Suprapubic skin (tissue), 4 donors: ENCODE measurements at places on chromosomes 2 and 18.

- DNase-seq: no peak
Measured at GRCh38 chr2:121501031-121501430, 29.6 kb upstream of the RNU4ATAC start.

DNA sequence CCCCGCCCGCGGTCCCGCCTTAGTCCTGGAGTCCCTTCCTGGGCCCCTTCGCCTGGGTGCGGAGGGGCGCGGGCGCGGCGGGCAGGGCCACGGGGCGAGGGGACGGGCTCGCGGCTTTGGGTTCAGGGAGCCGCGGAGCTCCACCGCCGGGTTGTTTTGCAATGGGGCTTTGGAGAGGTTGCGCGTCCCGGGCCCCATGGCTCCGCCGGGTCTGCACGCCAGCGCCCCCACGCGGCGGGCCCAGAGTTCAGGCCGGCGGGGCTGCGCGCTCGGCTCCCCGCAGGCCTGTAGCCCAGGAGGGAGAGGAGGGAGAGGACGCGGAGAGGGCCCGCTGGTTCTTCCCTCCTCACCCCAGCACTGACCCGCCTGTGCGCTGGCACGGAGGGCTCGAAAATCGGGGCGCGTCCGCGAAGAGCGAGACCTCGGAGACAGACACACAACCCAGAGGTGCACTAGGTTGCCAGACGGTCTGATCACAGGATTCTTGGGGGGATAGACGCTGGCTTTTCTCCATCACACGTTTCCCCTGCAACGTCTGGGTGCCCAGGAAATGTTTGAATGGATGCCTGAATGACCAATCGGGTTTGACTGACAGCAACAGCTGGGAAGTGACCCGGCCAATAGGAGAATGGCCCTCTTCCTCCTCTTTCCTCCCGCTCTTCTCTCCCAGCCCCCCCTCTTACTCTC is 4.9 kb upstream of the SIX2 start:
- no peak for DNase-seq

DNA sequence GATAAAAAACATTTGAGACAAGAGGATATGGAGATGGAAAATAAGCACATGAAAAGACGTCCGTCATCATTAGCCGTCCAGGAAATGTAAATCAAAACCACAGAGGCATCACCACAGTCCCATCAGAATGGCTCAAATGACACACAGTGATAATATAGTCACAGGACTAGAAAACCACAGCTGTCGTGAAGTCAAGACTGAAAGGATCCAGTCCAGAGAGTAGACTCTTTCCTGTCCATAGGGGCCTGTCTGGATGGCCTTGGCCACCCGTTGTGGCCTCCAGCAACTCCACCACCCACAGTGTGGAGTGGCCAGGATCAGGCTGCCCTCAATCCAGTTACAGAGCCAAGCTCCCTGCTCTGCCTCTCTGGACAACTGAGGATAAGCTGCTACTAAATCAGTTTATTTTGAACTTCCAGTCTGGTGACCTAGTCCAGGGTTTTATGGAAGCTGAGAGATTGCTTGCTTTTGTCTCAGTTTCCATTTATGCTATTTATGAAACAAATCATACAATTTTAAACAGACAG is 60.4 kb downstream of the RHOB start:
- peak; percentile 36 for DNase-seq

DNA sequence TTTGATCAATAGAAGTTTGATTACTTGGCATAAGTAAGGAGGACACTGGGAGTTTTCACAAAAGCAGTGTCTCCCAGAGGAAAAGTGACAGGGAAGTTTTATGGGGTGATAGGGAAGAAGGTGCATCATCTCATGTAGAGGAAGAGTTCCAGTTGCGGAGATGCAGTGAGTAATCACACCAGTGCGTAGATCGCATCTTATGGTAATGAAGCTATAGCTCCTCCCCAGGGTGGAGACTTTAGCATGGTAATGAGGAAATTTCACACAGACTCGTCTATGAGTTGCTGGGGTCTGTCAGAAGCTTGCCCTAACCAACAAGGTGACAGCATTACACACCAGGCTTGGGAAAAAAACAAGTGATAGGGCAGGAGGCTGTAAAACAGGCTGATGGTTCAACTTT is 49.0 kb downstream of the KYNU start:
- DNase-seq: no peak

GRCh38 chr18:43661570-43661969 is 384.3 kb upstream of the SYT4 start:
- no peak for DNase-seq

DNA sequence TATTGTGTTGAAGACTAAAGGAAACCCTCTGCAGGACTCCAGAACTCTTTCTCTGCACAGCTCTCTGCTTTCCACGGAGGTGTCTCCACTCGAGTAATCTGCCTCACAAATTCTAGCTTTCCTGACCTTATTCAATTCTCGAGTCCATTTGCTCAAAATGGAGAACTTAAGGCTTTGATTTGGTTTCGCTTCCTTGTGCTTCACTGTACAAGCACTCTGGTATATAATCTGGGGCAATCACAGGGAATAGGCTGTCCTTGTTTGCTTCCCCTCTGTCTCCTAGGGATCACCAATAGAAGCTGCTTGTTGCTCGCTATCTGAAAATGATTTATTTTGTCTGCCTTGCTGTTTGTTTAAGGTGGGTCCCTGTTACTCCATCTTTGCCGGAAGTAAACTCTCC is 129.1 kb upstream of the DOCK10 start:
- DNase-seq: no peak

DNA sequence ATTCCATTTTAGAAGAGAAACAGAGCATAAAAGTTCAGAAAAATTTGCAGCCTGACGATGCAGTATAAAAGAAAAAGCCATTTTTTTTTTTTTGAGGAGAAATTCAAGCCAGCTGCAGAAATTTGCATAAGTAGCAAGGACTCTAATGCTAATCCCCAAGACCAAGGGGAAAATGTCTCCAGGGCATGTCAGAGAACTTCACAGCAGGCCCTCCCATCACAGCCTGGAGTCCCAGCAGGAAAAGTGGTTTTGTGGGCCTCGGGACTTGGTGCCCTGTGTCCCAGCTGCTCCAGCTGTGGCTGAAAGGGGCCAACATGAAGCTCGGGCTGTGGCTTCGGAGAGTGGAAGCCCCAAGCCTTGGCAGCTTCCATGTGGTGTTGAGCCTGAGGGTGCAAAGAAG is 325.3 kb upstream of the HNMT start:
- no peak for DNase-seq

DNA sequence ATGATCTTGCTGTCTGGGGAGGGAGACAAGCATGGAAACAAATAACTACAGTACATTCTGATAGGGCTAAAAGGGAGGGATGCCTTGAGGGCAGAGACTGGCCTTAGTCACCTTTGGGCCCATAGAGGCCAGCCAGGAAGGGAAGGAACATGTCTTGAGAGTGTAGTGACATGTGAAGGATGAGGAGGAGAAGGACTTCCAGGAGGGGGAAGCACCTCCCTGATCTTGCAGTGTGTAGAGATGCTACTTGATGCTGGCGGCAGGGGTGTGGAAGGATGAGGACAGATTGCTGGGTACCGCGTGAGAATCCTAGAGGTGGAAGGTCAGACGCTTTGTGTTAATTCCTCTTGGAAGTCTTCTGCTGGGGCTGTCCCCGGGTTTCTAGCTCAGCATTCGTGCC is 13.1 kb downstream of the TET3 start:
- DNase-seq: no peak

DNA sequence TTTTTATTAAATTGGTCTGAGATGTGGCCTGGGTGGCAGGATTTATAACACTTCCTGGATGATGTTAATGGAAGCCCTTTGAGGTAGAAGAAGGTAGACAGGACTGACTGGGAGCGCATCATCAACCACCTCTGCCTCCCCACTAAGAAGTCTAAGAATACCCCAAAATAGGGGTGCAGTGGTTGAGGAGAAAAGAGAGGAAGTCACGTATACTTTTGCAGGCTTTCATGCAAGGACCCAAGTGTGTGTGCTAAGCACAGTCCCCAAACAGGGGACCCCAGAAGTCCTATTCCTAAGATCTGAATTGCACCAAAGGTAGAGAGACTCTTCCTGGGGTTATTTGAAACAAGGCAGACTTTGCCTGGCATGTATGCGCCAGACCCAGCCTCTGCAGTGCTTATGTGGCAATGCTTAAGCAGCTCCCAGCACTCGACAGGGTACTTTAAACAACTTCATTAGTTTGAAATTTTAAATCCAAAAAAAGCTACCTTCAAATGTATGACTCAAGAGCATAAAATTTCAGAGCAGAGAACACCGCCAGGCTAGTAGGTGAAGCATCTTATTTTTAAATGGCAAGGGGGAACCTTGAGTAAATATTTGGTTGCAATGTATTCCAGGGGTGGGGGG is 35.3 kb downstream of the BCL2 start:
- no peak for DNase-seq

GRCh38 chr2:86044045-86044444 is 61.6 kb downstream of the POLR1A start:
- peak; percentile 58 for DNase-seq

- DNase-seq: no peak
Measured at GRCh38 chr2:98479371-98479770, 34.7 kb downstream of the INPP4A start.

DNA sequence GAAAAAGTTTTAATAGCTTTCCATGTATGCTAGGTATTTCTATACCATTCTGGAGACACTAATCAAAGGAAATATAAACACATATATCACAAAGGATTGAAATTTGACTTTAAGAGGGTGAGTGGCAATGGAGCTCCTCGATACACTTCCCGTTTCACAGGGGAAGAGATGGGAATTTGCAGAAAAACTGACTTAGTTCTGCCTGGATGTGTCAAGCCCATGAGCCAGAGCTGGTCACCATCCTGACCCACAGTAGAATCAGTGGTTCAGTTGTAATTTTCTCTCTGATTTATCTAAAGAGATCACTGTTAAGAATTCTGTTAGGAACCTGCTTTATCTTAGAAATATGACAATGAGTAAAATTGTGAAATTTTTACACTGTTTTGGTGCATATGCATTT is 34.2 kb downstream of the PLCL1 start:
- DNase-seq: no peak

- no peak for DNase-seq
Measured at GRCh38 chr2:96157649-96158553, 12.7 kb upstream of the DUSP2 start.

DNA sequence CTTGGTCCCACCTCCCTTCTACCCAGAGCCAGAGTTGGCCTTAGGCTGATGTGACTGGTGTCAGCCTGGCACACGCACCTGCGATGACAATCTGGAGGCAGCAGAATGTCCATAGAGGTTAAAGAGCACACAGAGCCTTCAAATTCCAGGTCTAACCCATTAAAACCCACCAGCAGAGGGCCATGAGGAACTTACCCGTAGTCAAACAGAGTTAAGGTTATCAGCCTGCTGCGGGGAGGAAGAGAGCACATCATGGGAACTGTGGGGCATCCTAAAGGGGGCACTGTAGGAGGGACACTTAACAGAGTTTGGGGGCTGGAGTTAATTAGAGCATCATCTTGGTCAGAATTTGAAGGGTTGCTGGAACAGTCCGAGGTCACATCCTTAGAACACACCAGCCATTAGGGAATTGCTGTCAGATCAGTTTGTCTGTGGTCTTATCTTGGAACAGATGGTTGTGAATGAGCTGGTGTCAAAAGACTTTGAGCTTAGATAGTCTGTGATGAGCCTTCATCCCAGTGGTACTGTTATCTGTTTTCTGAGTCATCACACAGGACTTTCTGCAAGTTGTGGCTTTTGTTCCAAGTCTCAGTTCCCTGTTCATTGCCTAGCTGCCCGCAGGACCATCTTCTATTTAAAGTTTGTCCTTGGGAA is 248.6 kb downstream of the LOXHD1 start:
- DNase-seq: no peak

- DNase-seq: no peak
Measured at GRCh38 chr18:57635003-57635822, 13.6 kb upstream of the NARS1 start.

- DNase-seq: peak; percentile 86
Measured at GRCh38 chr2:19574778-19575260, 216.4 kb upstream of the OSR1 start.

- DNase-seq: no peak
Measured at GRCh38 chr2:143823876-143824275, 694.7 kb downstream of the ARHGAP15 start.

GRCh38 chr2:231727621-231728020 is 19.3 kb downstream of the PTMA start:
- DNase-seq: no peak

DNA sequence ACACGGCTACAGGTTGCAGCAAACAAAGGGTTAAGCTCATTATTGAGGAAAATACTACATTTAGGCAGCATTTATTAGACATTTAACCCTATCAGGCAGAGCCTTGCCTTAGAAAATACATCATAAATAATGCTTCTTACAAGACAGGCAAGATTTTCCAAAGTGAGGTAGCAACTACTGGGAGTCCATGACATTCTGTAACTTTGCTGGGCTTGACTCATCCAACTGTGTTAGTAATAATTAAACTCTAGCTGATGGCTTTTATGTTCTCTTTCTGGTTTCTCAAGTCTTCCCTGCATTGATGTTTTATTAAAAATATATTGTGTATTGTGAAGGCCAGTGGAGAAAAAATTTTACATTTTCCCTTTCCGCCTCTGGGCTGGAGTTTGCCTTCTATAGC is 291.3 kb downstream of the AFF3 start:
- DNase-seq: no peak

DNA sequence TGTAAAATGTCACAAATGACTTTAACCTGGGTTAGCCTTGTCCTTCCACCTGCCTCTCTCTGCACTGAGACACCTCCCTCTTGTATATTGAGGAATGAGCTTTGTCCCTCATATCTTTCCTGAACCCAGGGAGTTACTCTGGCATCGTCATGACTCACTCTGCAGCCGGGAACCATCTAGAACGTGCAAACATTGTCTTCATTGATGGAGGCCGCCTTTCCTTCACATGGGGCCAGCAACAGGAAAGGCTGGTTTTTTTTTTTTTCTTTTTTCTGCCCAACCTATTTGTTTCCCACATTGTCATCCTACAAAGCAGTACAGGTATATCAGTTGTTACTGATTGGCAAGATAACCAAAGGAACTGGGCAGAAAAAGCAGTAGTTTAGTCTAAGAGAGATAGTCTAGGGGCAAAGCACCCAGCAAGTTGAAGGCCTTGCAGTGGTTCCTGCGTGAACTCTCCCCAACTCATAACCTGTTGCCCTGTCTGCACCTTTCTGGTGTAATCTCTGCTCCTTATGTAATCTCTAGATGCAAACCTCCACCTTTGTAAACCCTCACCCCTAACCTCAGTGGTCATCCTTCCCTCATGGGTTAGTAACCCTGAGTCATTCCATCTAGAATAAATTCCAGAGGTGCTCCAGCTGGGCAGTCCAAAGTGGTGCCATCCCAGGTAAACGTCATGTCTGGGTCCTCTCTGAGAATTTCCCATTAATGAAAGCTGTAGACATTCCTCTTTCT is 38.3 kb downstream of the SLC40A1 start:
- no peak for DNase-seq
